NCI-H2029 treated with DMSO at 0.1 percent for 48 hours (cell line): ENCODE measurements at places on chromosomes 11 and 22.
A peak's percentile ranks its signal among the peaks of the same experiment; 100 is the strongest.

- DNase-seq: no peak
Observed at GRCh38 chr11:80650966-80651365, 1210.1 kb upstream of the TENM4 start.

- no peak for DNase-seq
Observed at GRCh38 chr11:86978247-86978646, 23.1 kb upstream of the FZD4 start.

GRCh38 chr11:61947486-61948210, 2.5 kb upstream of the BEST1 start:
- peak; percentile 80 for DNase-seq

DNA sequence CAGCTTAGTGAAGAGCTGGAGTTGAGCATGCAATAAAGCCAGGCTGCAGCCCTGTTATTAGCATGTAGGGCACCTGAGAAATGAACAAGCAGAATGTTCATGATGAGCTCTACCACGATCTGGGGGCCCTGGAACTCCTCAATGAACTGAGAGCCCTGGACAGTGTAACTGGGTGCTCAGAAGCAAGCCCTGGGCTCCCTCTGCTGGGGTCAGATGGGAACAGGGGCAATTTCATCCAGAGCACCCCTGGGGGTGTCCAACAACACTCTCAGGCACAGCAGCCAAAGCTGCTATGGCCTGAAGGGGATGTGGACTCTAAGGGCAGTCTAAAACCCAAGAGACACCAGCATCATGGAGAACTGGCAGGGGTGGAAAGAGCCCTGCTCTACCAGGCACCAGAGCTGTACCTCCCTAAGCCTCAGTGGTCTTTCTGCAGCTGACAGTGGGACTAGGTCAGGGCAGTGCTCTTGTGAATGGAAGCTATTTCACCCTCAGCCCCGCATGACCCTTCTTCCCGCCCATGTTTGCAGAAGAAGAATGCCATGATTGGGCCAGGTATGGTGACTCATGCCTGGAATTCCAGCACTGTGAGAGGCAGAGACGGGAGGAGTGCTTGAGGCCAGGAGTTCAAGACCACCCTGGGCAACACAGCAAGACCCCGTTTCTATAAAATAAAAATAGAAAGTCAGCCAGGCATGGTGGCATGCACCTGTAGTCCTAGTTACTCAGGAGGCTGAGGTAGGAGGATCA, 28.9 kb downstream of the THOC5 start:
- no peak for DNase-seq

DNA sequence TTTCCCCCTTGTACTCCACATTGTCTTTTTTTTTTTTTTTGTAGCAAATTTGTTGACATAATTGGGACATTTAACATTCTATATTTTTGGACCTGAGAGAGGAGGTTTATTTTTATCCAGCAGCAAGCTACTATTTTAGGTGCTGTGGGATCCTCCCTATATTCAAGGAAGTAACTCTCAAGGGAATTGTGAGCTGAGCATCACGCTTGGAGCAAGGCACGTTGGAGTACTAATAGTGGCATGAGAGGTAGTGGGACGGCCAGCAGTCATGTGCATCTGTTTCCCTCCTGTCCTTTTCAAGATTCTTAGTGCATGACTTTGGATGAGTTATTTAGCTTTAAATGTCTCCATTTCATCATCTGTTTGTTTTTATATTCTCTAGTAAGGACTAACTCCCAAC, 52.3 kb downstream of the EXT2 start:
- DNase-seq: no peak

- DNase-seq: no peak
Observed at GRCh38 chr11:47329987-47330931, 22.2 kb downstream of the MYBPC3 start.
